ENCODE measurements at places on chromosomes 4 and X. TPM values are rescaled to one million over a fixed set of nuclear protein-coding genes. Genes with fewer than 3 reads are reported as not detected.

DNA sequence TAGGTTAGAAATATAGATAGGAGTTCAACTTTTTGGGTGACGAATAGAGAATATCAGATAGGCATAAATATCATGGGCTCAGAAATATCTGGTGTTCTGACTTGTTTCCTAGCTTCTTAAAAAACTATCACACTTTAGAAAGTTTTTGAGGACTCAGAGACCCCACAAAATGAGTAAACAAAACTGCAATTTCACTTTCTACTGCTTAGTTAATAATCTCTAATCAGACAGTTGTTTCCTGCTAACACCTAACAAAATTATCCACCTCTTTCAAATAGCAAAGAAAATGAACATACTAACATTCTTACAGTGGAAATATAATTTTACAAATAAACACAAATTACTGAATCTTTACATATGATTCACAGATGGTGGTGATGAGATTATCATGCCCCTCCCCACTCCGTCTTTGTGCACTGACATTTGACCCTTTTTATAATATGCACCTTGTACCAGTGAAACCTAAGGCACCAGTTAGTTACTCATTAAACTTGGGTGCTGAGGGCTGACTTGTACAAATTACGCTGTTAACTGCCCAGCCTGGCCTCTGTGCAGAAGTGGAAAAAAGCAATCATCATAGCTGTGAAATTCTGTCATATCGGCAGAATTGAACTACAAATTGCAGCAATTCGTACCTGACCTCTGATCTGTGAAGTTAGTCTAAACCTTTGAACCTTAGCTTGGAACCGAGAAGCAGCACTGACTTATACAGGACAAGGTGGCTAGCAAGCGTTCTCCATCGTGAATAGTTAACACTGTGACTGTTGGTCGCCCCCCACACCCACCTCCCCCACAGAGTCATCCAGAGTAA lies 138.7 kb downstream of the CHRNA9 start:
- H3K27ac ChIP-seq, result no peak overlapping the region
- H3K27me3 ChIP-seq, result no peaks in the 10 kb centered on the region
- H3K36me3 ChIP-seq, result no peaks in the 10 kb centered on the region
- no peak for DNase-seq
- no peak overlapping the region for H3K4me3 ChIP-seq

GRCh38 chr4:181670506-181670905 lies 572.7 kb upstream of the TENM3 start:
- DNase-seq, result peak; percentile 56
- no peaks in the 10 kb centered on the region for H3K36me3 ChIP-seq
- H3K4me3 ChIP-seq, result no peak overlapping the region
- no peaks in the 10 kb centered on the region for H3K4me1 ChIP-seq
- no peaks in the 10 kb centered on the region for H3K27me3 ChIP-seq

Gene LUZP4
- total RNA-seq, result not detected

- no peaks in the 10 kb centered on the region for H3K27me3 ChIP-seq
- DNase-seq, result no peak
- no peaks in the 10 kb centered on the region for H3K36me3 ChIP-seq
- H3K4me1 ChIP-seq, result peaks cover 2% of the 10 kb centered on the region
Measured at GRCh38 chr4:17163156-17163771, 264.8 kb upstream of the LDB2 start.

Gene GSX2
- total RNA-seq, result 0.33 TPM

Gene HSFX3
- total RNA-seq, result not detected

DNA sequence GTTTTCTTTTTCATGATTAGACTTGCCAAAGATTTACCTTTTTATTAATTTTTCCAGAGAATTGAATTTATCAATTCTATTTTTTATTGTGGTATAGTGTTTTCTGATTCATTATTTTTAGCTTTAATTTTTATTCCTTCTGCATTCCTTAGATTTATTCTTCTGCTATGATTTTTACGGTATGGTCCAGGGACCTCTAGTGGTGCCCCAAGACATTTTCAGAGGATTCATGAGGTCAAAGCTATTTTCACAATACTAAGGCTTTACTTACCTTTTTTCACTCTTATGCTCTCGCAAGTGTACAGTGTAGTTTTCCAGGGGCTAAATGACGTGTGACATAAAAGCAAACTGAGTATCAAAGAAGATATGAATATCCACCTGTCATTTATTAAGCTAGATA lies 8.0 kb downstream of the RADX start:
- H3K27me3 ChIP-seq, result no peaks in the 10 kb centered on the region
- no peaks in the 10 kb centered on the region for H3K4me1 ChIP-seq
- no peak overlapping the region for H3K27ac ChIP-seq
- no peak overlapping the region for H3K4me3 ChIP-seq
- no peaks in the 10 kb centered on the region for H3K36me3 ChIP-seq

DNA sequence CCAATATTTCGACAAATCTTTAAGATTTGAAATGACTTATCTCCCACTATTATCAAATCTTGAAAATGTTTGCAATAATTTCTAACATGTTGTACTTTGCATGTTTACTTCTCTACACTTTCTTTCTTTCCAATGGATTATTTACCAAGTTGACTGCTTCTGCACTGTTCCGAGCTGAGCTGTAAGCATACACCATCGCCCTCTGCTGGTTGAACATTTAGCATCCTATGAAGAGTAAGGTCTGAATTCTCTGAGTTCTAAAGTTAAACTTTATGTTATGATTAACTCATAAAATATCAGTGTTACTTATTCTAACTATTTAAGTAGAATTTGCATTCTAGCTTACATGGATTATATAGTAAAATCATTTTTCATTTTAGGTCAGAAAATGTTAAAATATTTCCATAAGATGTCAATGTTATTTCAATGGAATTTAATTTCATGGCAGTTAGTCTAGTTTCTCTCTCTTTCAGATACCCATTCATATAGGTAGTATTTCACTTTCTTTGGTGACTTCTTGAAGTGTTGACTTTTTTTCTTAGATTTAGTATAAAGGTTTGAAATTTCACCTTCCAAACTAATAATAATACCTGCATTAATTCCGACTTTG lies 137.4 kb downstream of the DKK2 start:
- H3K36me3 ChIP-seq, result no peaks in the 10 kb centered on the region
- no peaks in the 10 kb centered on the region for H3K4me1 ChIP-seq
- peak; percentile 67 for DNase-seq
- no peak overlapping the region for H3K27ac ChIP-seq
- no peak overlapping the region for H3K4me3 ChIP-seq

Measured in fibroblast of lung (primary cell).